ENCODE measurements at places on chromosomes 5 and 9.

- no peak for DNase-seq
Observed at GRCh38 chr9:1456301-1457024, 406.3 kb downstream of the DMRT2 start.

DNA sequence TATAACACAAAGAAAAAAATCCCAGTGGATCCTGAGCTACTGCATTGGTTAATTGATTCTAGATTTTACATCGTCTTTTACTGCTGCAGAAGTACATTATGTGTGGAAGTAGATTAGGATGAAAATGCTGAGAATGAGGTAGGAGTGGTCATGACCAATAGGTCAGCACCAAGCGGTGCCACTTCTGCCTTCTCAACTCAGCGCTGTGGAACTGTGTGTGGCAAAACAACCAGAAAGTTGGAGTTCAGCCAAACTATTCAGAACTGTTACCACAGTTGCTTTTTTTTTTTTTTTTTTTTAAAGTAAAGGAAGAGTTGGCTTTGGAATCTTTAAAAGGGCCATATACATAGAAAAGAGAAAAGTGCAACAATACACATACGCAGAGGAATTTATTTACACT is 24.2 kb downstream of the POU5F2 start:
- DNase-seq, result no peak

DNA sequence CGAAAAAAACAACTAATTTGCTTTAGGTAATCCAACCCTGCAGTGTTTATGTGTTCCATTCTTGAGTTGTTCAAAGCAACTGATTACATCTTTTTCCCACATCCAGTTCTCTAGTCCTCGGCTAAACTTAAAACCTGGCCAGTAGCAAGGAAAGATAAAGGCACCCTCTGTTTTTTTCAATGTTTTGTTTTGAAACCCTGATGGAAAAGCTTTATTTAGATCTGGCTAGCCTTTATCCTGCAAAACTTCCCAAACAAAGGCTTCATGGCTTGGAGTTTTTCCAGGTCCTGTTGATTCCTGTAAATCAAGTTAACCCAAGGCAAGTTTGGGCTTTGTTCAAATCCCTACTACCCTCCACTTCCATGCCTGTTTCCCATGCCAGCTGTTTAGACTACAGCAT is 105.1 kb downstream of the CEMIP2 start:
- DNase-seq, result no peak

DNA sequence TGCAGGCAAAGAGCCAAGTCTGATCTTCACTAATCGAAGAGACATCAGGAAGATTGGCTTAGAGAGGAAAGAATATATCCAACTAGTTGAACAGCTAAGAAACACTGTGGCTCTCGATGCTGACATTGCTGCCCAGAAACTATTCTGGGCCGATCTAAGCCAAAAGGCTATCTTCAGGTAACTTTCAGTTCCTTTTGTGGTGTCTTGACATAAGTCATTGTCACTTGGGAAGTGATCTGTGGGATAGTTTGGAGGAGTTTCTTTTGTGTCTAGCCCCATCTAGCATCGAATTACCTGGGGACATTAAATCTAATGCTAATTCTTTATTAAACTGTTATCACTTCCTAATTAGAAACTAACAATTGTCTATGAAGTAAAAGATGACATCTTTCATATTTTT is 24.0 kb downstream of the VLDLR start:
- no peak for DNase-seq

GRCh38 chr5:5826911-5827310 is 404.4 kb downstream of the ICE1 start:
- no peak for DNase-seq

DNA sequence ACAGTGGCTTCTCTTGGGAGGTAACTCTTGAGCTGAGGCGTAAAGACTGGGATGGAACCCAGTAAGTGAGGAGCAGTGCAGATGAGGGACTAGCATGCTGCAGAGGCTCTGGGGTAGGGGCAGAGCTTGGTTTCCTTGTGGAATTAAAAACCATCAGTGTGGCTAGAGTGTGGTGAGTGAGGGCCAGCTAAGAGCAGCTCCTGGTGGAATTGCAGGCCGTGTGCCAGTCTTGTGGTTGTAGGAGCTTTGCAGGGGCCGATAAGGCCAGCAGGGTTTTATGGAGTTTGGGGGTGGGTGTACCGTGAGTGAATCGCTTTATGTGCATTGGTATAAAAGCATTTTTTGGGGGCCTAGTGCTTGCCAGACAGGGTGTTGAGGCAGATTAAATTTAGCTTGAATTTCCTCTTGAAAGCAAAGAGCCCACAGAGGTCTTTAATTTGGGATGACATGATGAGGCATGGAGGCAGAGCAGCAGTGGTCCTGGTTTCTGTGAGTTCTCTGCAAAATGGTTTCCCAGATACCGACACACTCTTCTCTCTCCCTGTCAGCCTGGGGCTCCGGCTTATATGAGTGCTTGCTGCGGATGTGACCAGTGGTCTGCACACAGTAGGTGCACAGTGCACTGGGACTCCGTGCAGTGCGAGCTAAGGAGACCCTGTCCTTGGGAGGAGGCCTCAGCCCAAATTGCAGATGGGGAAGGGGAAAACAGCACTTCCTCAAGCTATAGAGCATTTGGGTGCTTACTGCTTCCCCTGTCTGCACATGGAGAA is 176.4 kb upstream of the PITX1 start:
- no peak for DNase-seq

DNA sequence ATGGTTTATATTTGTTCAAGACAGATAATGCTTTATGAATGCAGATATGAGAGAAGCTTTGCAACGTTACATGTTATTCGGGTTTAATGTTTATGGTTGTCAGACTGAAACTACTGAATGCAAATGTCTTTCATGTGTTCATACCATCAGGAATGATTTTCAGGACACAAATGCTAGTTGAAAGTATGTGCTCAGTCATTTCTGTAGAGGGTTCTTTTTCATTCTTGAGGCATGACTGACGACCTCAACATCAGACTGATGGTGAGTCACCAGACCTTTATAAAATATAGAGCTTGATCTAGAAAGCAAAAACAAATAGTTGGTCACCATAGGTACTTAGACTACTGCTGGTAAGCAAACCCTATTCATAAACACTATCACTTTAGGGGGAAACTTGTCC is 287.3 kb upstream of the NUDT12 start:
- DNase-seq, result no peak

- DNase-seq, result no peak
Observed at GRCh38 chr9:124257070-124257843, 492 bp upstream of the NEK6 start.

DNA sequence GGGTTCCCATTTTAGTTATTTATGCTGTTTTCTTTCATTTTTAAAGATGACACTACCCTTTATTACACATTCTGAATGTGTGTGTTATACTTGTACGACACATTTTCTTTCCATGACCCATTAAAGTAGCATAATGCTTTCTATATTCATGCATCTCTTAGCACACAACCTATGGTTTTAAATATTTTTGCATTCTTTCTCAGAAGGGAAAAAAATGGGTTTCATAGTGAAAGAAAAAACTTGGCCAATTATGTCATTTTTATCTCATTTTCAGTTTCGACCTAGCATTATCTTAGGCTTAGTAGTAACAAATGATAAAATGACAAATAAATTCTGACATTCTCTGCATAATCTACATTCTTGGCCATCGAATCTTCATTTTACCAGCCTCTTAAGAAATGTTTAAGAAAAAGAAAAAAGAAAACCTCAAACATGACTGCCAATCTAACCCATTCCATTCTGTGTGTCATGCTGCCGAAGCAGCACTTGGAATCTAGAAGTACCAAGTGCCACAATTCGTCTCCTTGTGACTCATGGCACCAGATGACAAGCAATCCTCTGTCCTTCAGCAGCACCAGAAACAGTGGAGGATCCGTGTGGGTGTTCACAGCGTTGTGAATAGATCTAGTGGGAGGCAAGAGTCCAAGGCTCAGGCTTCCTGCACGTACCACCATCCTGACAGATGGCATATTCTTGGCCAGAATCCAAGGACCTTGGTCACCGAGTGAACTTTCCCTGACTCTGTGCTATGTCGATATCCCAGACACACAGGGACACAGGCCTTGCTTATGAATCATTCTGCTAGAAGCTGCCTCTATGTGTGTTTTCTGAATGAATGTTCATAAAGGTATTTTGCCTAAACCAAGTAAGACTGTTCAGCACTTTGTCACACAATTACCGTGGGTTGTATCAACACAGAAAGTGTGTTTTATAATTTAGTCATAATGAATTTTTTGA is 502.7 kb downstream of the NR2F1-AS1 start:
- no peak for DNase-seq

- no peak for DNase-seq
Observed at GRCh38 chr9:36416890-36417289, 16.8 kb upstream of the RNF38 start.

DNA sequence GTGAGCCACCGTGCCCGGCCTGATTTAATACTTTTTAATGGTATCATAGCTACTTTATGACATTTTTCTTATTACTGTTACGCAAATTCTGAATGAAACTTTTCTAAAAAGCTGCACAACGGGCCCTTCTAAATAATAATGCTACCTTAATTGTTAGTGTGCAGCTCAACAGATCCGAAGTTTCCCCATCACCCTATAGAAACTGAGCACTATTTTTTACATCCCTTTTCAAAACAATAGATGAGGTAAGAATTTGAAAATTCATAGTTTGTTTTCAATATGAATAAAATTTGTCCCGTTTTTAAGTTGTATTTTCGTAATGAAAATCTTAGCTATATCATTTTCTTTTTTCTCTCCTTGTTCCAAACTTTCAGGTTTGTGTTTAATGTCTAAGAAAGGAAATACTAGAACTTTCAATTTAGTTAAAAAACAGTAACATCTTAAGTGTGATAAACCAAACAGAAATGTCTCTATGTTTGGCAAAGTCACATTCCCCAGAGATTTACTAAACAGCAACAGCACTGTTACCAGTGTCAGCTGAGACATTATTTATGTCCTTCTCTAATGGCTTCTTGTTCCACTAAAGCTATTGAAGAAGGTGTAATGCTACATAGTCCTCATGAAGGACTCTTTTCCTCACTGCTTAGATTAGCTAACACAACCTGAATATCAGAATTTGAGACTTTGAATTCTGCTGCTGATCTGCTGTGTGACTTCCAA is 22.9 kb downstream of the KIF2A start:
- no peak for DNase-seq

DNA sequence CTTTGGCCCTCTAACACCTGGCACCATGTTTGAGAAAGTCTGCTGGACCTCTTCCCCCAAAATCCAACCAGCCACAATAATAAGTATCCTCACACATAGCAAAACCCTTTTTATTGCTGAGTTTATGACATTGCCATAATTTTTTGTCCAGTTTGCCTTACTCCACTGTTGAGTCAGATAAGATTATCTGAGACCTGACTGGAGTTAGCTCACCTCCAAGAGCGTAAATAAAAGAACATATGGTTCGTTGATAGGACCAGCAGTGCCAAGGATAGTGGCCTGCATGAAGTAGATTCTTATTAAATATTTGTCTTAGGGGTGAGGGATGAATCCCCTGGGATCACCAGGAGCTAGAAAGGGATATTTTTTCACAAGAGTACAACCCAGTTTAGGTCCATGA is 510.6 kb upstream of the MPDZ start:
- no peak for DNase-seq

DNA sequence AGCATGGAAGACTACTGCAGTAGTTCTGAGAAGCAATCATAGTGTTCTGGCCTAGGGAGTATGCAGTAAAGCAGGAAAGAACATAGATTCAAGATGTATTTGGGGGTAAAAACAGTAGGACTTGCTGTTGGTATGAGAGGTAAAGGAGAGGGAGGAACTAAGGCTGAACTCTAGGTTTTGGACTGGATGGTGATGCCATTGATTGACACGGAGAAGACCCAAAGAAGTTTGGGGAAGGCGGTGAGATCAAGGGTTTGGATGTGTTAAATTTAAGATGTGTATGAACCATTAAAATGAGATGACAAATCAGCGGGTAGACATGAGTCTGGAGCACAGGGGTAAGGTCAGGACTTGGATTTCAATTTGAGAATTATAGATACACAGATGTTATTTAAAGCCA is 2.0 kb upstream of the CDC37L1 start:
- DNase-seq, result no peak

- DNase-seq, result no peak
Observed at GRCh38 chr9:133807037-133807436, 68.9 kb upstream of the SARDH start.

DNA sequence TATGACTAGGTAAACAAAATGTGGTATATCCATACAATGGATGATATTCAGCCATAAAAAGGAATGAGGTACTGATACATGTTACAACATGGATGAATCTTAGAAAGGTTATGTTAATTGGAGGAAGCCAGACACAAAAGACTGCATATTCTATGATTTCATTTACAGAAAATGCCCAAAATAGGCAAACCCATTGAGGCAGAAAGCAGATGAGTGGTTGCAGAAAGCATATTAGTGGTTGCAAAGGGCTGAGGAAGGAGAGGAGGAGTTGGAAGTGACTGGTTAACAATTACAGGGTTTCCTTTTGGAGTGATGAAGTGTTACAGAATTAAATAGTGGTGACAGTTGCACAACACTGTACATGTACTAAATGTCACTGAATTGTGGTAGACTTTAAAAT is 17.7 kb downstream of the PLGRKT start:
- no peak for DNase-seq

GRCh38 chr5:180799194-180799593 is 3.4 kb downstream of the MGAT1 start:
- DNase-seq, result no peak

DNA sequence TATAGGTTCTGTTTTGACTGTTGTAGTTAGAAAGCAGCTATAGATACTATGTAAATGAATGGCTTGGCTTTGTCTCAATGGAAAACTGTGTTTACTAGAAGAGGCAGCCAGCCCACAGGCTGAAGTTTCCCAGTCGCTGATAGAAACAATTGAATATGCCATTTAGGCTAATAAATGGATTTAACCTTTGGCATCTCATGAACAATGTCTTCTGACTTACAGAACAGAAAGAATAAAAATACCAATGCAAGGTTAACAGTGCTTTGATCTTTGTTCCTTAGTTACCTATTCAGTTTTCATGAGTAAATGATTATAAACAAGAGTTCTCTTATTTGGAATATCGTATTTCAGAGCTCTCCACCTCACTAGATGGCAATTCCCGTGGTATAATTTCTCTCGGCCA is 120.6 kb downstream of the PAM start:
- no peak for DNase-seq

DNA sequence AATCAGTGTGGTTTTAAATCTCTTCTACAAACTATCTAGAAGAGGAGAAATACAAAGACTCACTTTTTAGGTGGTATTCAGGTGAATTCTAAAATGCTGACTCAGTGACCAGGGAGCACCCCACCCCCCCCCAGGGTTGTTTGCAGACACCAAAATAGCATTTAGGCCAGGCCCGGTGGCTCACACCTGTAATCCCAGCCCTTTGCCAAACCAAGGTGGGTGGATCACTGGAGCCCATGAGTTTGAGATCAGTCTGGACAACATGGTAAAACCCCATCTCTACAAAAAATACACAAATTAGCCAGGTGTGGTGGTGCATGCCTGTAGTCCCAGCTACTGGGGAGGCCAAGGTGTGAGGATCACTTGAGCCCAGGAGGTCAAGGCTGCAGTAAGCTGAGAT is 119.0 kb upstream of the LMX1B start:
- DNase-seq, result no peak

- DNase-seq, result no peak
Observed at GRCh38 chr9:129164246-129164930, 13.7 kb downstream of the IER5L start.

- DNase-seq, result no peak
Observed at GRCh38 chr5:68418201-68418600, 202.6 kb downstream of the PIK3R1 start.

Data from stimulated activated CD4-positive, alpha-beta T cell treated with anti-CD3 and anti-CD28 coated beads, Interleukin-1b, Interleukin-23, amount 100 ng/mL, for 1 hour (primary cell).